Stimulated activated CD4-positive, alpha-beta T cell treated with anti-CD3 and anti-CD28 coated beads, Interleukin-15, amount 100 ng/mL, for 24 hours (primary cell): ENCODE measurements at places on chromosomes 11 and 22.
A peak's percentile ranks its signal among the peaks of the same experiment; 100 is the strongest.

GRCh38 chr11:114820621-114821020, 142.3 kb downstream of the NXPE2 start:
- no peak for DNase-seq

- DNase-seq: no peak
These were observed 88.2 kb downstream of the CWC15 start for GRCh38 chr11:94885133-94885532.

- DNase-seq: no peak
These were observed at the start of gene ASCL2 for GRCh38 chr11:2270322-2271076. TSS of gene ASCL2 (minus strand) at chr11:2270588. CDS start at chr11:2270332, 256 bp downstream.

DNA sequence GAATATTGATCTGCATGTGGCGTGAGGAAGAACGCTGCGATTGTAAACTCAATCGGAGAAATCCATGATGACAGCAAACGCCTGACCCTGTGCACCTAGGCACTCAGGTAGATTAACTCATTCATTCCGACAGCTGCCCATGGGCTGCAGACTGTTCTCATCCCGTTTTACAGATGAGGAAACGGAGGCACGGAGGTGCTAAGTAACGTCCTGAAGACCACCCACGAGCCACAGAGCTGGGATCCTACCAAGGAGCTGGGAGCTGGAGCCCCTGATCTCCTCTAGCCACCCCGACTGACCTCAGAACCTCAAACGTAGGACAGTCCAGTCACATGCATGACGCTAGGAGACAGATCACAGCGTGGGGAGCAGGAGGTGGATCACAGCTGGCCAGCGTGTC, 1092.7 kb downstream of the BRD1 start:
- DNase-seq: no peak

DNA sequence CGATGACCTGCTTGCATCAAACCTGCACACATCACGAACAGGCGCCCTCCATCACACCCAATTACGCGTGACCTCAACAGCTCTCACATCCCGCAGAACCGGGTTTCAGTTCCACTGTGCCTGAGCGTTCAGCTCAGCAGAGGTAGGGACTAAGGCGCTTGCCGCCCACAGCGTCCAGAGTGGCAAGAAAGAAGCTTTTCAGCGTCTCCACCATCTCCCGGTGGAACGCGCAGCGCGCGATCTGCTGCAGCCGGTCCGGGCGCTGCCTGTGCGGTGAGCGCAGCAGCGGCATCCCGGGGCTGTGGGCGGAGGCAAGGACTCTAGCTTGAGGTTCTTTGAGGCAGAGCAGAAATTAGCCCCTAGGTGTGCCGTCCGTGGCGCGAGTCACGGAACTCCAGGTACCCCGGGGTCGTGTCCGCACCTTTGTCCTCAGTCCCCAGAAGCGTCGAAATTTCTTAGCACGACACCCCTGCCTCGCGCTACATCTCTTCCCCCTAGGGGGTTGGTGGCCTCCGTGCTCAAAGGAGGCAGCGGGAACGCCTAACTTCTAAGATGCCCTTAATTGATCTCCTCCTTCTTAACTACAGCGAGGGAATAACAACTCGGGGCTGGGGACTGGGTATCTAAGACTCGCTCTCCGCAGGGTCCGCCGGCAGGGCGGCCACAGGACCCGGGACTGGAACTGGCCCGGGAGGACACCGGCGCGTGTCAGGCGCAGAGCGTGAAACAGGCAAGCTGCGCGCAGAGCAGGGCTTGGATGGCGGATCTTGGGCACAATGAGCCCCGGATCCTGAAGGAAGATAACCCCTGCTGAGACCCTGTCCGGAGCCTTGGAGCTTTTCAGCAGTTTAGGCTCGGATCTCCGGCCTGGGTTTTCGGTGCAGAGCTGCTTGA, 1.7 kb upstream of the CALCA start:
- peak; percentile 62 for DNase-seq

DNA sequence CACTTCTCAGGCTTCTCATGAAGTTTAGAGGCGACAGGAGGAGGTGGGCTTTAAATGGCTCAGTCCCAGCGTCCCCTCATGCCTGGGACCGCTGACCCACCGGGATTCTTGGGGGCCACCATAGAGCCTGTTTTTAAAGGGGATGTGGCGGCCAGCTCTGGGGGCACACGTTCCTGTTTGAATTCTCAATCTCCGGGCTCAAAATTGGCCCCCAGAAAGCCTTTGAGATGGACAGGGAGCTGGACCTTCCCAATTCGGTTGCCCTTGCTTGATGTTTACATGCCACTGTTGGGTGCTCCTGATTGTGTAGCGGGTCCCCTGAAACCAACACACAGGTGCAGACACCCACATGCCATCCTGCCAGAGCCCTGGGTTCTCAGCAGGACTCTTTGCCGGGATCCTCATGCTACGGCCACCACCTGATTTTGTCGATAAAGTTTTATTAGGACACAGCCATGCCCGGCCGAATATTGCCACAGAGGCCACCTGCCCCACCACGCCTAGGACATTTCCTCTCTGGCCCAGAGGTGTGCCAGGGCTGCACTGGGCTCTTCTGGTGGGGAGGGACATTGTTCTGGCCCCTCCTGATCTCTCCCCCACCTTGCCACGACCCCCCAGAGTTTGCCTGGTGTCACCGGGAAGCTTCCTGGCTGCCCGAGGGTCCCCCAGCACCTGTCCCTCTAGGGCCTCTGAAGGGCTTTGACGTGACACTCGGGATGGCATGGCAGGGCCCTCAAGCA, 71.6 kb downstream of the KCNQ1 start:
- DNase-seq: no peak
